ENCODE measurements at places on chromosomes 13 and 19. TPM values are rescaled to one million over a fixed set of nuclear protein-coding genes. Genes with fewer than 3 reads are reported as not detected.
A peak's percentile ranks its signal among the peaks of the same experiment; 100 is the strongest.

DNA sequence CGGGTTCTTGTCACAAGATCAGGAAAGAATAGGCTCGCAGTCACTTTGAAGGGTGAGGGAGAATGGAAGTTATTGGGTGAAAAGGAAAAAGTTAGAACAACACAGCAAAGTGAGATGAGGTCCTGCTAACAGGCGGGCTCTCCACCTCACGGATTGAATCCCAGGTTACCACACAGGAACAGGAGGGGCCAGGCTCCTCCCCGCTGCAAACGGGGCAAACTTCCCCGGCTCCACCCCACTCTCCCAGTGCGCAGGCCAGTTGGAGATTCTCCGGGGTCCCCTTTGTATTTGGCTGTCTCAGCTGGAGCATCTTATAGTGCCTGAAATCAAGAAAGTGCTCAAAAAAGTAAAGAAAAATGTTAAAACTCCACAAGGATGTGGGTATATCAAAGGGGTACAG, 78.3 kb upstream of the IPO5 start:
- ATAC-seq, result no peak

- peak; percentile 34 for ATAC-seq
Measured at GRCh38 chr19:54478677-54479266, 5.7 kb upstream of the CDC42EP5 start.

GAPDHS gene
- total RNA-seq, result not detected

GRCh38 chr19:801030-801860, 4.0 kb downstream of the PTBP1 start:
- ATAC-seq, result no peak

GRCh38 chr19:55352040-55352439, 2.5 kb downstream of the COX6B2 start:
- peak; percentile 35 for ATAC-seq

- ATAC-seq, result peak; percentile 7
Measured at GRCh38 chr19:46298479-46299003, 1.7 kb downstream of the HIF3A start.

PRR20B gene
- total RNA-seq, result not detected

- ATAC-seq, result no peak
Measured at GRCh38 chr13:98526182-98526512, 50.8 kb downstream of the STK24 start.

SIGLEC11 gene
- not detected for total RNA-seq

GRCh38 chr13:111184458-111185401, 69.6 kb downstream of the ARHGEF7 start:
- peak; percentile 37 for ATAC-seq

- ATAC-seq, result no peak
Measured at GRCh38 chr13:25871389-25872125, 180.3 kb downstream of the SHISA2 start.

DNA sequence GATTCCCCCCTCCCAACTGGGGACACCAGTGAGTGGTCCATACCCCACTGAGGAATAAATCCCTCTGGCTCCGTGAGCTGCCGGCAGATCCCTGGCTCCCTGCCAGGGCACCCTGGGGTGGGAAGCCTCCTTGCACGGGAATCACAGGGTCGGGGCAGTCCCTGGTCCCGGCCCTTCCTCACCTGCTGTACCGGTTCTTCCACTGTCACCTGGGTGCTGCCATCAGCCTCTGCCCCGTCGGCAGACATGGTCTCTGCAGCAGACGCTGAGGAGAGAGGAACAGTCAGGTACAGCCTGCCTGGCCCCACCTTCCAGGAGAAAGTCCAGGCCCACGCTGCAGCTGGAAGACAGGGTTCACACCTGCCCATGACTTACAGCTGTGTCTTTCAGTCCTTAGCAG, 6.3 kb downstream of the PLIN3 start:
- peak; percentile 92 for ATAC-seq

DNA sequence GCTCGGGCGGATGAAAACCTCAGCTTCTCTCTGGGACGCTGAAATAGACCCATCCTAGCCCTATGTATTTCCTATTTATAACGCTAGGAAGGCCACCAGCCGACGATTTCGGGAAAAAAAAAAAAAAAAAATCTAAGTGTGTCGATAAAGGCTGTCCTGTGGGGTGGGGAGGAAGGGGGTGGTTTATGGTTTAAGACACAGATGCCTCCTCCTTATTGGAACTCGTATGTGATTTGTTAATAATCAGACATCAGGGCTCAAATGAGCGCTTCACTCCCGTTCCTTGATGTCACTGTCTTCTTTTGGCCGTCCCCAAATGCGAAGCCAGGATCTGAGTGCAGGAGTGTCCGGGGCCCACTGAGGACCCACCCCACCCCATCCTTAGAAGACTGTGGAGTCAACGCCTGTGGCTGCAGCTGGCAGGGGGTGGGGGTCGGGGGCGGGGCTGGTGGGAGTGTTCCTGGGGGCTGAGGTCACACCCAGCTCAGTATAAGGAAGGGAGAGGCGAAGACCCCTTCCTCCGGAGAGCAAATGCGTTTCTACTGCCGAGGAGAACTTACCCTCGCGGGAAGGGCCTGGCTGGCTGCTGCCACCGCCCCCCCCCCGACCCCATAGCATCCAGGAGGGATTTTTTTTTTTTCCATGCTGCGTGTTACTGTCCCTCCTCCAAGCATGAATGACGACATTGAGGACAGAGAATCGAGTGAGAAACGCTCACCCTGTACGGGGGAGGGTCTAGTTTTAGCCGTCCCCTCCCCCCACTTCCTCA, 971 bp downstream of the ATCAY start:
- no peak for ATAC-seq

- peak; percentile 14 for ATAC-seq
Measured at GRCh38 chr13:98454389-98454881, 122.5 kb downstream of the STK24 start.

- ATAC-seq, result peak; percentile 2
Measured at GRCh38 chr19:12720851-12721655, 2.7 kb downstream of the TNPO2 start.

- ATAC-seq, result no peak
Measured at GRCh38 chr19:33374236-33374714, 766 bp downstream of the CEBPG start.

DNA sequence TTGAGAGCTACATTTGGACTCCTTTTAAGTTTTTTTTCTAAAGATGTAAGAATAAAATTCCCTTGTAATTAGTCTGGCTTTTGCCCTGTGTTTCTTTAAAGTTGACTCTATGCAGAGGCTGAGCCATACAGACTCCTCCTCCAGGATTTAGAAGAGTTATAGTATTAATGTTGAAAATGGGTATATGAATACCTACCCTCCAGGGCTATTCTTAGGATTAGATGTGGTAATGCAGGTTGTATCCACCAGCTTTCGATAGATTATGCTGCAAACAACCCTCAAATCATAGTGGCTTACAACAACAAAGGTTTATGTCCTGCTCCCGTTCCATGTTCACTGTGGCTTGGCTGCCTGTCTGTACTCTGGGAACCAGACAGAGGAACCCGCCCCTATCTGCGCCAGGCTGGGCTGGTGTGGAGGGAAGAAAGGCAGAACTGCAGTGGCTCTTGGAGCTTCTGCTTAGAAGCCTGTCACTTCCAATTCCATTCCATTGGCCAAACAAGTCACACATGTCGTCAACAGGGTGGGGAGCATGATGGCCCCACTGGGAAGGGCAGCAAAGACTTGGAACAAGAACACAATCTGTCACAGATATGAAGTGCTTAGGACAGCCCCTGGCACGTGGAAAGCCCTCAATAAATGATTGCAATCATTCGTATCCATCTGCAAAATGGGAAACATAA, 290.8 kb downstream of the FOXO1 start:
- peak; percentile 93 for ATAC-seq

- ATAC-seq, result no peak
Measured at GRCh38 chr19:8142513-8142900, 6.9 kb downstream of the FBN3 start.

GRCh38 chr13:109746364-109746763, 40.0 kb downstream of the IRS2 start:
- ATAC-seq, result no peak

GRCh38 chr19:9535934-9536333, 2.5 kb downstream of the ZNF426 start:
- peak; percentile 54 for ATAC-seq

DNA sequence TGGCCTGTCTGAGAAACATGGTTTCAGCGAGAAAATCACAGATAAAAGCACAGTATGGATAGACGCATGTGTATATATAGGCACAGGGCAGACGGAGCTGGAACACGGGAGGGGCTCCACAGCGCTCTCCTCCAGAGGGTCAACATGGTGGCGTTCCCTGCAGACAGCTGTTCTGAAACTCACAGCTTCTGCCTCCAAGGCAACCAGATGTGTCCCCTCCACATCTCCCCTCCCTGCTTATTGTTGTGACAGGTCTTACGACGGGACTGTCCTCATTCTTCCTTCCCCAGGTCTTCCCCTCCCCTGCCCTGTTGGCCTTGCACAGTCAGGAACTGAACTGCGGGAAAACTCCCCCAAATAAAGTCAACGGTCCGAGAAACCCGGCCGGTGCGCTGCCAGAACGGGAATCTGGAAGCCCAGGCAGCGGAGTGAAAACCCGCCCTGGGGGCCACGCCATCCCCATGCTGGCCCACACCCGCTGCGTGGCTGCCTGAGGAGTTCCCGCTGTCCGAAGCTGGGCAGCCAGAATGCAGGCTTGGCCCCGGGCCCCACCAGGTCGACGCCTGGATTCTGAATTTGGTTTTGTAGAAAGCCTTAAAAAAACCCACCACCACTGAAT, 2.6 kb upstream of the TIMM13 start:
- no peak for ATAC-seq

LYL1 gene
- 1.4 TPM for total RNA-seq

DNA sequence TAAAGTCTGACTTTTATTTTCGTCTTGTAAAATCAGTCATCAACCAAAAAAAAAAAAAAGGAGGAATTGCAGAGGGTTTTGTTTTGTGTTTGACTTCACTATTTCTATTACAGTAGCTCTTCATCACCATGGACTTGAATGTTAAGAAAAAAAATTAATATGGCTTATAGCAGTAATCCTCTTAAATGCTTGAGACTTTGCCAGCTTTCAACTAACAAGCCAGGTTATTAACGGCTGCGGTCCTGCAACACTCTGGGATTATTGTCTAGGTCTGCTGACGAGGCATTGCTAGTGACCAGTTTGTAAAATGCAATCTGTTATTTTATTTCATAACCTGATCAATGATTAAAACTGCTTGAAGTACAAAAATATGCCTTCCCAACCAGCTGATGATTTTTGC, 647.2 kb upstream of the KLHL1 start:
- no peak for ATAC-seq

- no peak for ATAC-seq
Measured at GRCh38 chr13:29324601-29325000, 270.9 kb downstream of the SLC7A1 start.

- no peak for ATAC-seq
Measured at GRCh38 chr19:41928221-41928683, at the start of gene ERFL. Gene ERFL (minus strand): TSS chr19:41928449. CDS start chr19:41912919, 15,530 bp downstream.

GRCh38 chr13:109724603-109725002, 61.8 kb downstream of the IRS2 start:
- no peak for ATAC-seq

GRCh38 chr13:113383089-113383488, 19.2 kb upstream of the GRTP1 start:
- no peak for ATAC-seq

CGB5 gene
- not detected for total RNA-seq

GRCh38 chr19:39444598-39445195, 685 bp upstream of the SUPT5H start:
- no peak for ATAC-seq

DNA sequence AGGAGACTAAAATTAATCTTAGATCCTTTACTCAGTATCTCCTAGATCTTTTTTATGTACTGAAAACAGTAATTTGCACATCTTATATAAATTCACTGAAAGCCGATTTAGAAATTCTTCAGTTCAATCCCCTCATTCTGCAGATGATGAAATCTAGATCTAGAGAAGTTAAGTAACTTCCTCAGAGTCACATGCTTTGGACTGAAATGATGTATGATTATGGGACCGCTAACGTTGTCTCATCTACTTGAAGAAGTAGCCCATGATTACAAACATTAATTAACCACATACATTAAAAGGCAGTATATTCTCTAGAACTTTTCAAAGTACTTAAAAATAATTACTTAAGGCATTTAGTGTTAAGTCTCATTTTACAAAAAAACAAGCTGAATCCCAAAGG, 37.8 kb downstream of the ELF1 start:
- no peak for ATAC-seq

- no peak for ATAC-seq
Measured at GRCh38 chr19:13794398-13794756, 866 bp upstream of the ZSWIM4 start.

ZNF20 gene
- total RNA-seq, result 1.7 TPM

GRCh38 chr13:93230261-93230855, 3.8 kb downstream of the GPC6 start:
- no peak for ATAC-seq

DUXA gene
- total RNA-seq, result not detected

GRCh38 chr13:59312776-59313175, 851.0 kb downstream of the DIAPH3 start:
- ATAC-seq, result no peak

- ATAC-seq, result peak; percentile 84
Measured at GRCh38 chr13:94967183-94968039, 255.1 kb upstream of the SOX21 start.

- no peak for ATAC-seq
Measured at GRCh38 chr13:45454204-45454603, 10.5 kb upstream of the COG3 start.

GRCh38 chr13:98447881-98448641, 128.8 kb downstream of the STK24 start:
- ATAC-seq, result no peak

- ATAC-seq, result no peak
Measured at GRCh38 chr19:21434516-21434915, 37.6 kb downstream of the ZNF493 start.

ZNF600 gene
- 6.1 TPM for total RNA-seq

DNA sequence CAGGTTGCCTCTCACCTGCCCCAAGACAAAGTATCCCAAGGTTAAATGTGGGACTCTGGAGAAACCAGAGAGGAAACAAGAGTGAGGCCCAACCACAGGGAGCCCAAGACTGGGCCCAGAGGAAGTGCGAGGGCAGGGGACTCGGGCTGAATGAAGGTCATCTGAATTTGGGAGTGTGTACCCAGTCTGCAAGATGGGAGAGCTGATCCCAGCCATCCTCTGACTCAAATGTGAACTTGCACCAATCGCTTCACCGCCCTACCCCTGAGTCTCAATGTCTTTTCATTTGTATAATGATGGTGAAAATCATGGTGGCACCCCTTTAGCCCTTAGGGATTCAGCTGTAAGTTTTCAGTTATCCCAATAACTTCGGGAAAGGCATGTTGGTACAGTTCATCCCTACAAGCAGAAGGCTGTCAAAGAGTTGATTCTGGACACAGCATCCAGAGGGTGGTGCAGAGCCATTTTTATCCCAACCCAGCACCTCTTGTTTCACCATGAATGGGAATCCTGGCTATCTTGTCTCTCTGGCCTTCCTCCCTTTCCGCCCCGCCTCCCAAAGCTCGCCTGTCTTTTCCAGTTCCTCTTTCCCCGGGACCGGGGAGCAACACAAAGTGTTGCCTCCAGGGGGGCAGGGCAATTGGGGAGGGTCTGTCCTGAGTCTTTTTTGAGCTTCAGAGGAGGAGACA, 123.4 kb downstream of the NUFIP1 start:
- no peak for ATAC-seq

Data from esophagus mucosa (tissue), 1 donor.